ENCODE measurements at places on chromosomes 4 and X.

DNA sequence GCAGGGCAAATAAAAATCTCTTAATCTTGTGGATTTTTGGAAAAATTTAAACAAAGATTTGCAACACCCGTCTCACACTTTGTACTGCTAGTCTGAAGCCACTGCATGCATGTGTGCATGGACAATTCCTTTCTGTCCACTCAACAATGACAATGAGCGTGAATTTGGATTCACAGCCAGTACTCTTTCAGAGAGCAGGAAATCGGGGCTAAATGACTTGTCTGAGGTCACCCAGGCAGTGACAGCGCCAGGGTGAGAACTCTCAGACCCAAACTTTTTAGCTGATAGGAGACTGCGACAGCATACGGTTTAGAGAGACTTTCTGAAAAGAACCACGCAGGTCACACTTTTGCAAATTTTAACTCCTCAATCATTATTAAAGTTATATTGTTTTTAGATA, 90.9 kb downstream of the ZNF827 start:
- DNase-seq: no peak

- peak; percentile 47 for DNase-seq
Observed at GRCh38 chr4:88522702-88523324, 763 bp downstream of the PYURF start.

DNA sequence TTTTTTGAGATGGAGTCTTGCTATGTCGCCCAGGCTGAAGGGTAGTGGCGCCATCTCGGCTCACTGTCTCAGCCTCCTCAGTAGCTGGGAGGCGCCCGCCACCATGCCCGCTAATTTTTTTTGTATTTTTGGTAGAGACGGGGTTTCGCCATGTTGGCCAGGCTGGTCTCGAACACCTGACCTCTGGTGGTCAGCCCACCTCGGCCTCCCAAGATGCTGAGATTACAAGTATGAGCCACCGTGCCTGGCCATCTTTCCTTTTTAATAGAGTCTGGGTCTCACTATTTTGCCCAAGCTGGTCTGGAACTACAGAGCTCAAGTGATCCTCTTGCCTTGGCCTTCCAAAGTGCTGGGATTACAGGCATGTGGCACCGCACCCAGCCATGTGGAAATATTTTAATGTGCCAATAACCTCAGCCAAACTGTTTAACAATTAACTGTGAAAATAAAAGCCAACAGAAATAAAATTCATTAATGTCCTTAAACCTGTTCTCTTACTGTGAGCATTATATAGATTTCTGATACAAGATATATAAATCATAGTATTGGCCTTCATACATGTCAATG, 16.3 kb downstream of the PDS5A start:
- DNase-seq: no peak

- no peak for DNase-seq
Observed at GRCh38 chrX:63428348-63428747, 77.2 kb upstream of the SPIN4 start.

GRCh38 chrX:41276661-41277506, 57.1 kb upstream of the DDX3X start:
- peak; percentile 11 for DNase-seq

DNA sequence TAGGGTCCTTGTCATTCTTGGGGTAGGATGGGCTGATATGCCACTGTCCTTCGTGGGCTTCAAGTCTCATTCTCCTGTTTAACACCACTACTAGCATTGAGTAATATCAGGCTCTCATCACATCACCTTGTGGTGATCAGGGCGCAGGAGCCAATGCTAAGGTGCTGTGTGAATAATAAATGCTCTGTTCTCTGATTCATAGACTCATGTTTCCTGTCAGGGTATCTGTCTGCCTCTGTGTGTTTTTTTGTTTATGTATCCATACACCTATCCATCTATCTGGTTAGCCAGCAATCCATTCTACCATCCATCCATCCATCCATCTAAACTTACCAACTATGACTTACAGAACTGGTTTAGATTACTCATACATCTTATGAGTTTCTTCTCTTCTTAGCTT, 525.1 kb upstream of the ATOH1 start:
- no peak for DNase-seq

- peak; percentile 56 for DNase-seq
Observed at GRCh38 chrX:133495464-133496391, 80.4 kb upstream of the GPC4 start.

- DNase-seq: no peak
Observed at GRCh38 chrX:46311581-46312120, 233.6 kb downstream of the ZNF674 start.

- DNase-seq: peak; percentile 38
Observed at GRCh38 chrX:71543316-71543715, 10.4 kb downstream of the OGT start.

DNA sequence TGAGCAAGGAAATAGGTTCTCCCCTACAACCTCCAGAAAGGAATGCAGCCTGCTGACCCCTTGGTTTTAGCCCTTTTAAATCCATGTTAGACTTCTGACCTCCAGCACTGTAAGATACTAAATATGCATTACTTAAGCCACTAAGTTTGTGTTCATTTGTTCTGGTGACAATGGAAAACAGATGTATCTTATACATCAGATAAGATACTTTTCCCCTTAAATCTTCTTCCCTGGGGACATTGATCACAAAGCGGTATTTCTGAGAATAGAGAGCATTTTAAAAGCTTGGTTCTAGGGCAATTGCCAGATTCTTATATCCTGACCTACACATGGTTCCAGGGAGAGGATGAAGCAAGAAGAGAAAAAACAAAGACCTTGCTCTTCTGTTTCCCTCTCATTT, 6.5 kb upstream of the TMEM184C start:
- no peak for DNase-seq

DNA sequence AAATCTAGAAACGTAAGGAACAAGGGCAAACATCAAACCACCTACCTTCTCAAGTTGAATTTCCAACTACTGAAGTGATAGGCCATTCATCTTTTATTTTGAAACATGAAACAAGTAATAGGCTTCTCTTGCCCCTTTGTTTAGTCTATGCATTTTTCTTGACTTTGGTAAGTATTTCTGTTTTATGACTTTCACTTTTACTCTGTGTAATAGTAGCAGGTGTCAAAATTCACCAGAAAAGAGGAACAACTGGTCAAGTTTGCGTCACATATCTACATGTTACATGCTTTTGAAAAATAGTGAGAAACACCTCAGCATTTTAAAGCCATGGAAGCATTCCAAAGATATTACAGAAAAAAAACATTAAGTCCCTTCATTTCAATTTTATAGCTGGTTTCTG, 157.1 kb upstream of the FTHL17 start:
- DNase-seq: no peak

- no peak for DNase-seq
Observed at GRCh38 chrX:19829814-19830213, 57.6 kb downstream of the SH3KBP1 start.

GRCh38 chrX:72216973-72217372, 21.9 kb downstream of the ERCC6L start:
- DNase-seq: no peak

DNA sequence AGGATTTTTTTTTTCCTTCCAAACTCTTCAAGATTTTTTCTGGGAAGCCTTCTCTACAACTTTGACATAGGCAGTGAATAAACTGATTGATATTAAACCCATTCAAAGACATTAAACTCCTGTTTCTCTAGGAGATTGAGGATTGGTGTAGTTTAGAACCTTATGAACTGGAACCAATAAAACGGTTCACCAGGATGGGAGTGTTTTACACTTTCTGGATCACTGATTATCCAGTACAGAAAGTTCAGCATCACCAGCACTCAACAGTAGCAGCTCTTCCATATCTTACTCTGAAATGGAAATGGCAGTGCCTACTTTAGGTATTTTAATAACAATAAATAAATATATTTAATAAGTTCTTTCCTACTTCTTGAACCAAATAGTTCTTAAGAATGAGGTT, 76.7 kb downstream of the BMPR1B start:
- no peak for DNase-seq

- DNase-seq: no peak
Observed at GRCh38 chr4:1843852-1844251, 12.1 kb downstream of the LETM1 start.

DNA sequence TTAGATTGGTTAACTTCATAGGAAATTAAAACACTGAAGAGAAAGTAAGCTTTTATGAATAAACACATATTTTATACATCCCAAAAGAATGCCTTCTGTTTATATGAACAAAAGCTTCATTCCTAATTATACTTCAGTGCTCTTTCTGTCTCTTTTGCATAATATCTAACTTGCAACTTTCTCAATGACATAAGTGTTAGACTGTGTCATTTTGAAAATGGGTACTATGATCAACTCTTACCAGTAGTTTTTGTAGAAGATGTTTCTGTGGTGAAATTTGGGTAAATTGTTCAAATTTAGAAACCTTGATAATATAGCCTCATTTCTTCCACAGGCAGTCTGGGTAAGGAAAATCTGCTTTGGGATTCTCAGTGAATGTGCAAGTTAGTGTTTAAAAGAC, 991.4 kb downstream of the CCSER1 start:
- no peak for DNase-seq

GRCh38 chr4:117801756-117802155, 232.5 kb upstream of the NDST3 start:
- no peak for DNase-seq

DNA sequence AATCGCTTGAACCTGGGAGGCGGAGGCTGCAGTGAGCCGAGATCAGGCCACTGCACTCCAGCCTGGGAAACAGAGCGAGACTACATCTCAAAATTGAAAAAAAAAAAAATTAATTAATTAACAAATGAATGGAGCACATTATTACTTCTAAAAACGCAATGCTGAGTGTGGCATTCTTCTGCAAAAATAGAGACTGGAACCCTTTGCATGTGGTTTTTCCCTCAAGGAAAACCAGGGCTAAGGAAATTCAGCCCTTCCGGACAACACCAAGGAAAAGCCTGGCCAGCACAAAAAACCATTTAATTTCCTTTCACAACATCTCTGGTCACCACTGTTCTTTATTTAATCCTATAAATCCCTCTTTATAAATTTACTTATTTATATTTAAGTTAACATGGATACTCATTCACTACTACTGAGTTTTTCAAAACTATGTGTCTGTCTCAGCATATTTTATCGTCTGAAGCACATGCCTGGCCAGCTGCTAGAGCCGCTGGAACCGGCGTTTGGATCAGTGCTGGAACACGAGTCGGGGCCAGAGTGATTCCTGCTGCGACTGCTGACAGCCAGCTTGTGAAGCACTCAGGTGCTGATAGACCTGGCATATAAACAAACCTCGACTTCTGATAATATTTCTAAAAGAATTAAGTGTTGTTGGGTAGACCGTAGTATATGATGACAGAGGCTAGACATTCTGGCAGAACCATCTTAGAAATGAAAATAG, 84.5 kb upstream of the WWC2 start:
- DNase-seq: no peak

- DNase-seq: no peak
Observed at GRCh38 chr4:134243742-134244713, 42.4 kb upstream of the PABPC4L start.

GRCh38 chr4:52912608-52913007, 50.5 kb downstream of the RASL11B start:
- peak; percentile 43 for DNase-seq

DNA sequence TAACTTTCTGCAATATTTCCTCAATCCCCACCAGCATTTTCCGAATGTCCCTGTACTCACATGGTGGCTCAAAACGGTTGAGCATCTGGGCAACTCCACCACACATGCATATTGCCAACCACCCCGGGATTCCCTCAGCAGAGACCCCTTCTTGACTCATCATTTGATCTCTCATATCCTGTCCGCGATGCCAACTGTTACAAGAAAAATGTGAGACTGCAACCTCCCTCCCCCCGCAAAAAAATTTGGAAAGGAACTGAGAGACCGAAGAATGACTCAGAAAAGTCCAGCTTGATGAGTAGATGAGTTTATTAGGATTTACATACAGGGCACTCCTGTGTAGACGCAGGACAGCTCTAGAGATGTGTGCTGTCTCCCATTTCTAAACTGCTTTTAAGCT, 561.4 kb downstream of the ZIC3 start:
- peak; percentile 4 for DNase-seq

DNA sequence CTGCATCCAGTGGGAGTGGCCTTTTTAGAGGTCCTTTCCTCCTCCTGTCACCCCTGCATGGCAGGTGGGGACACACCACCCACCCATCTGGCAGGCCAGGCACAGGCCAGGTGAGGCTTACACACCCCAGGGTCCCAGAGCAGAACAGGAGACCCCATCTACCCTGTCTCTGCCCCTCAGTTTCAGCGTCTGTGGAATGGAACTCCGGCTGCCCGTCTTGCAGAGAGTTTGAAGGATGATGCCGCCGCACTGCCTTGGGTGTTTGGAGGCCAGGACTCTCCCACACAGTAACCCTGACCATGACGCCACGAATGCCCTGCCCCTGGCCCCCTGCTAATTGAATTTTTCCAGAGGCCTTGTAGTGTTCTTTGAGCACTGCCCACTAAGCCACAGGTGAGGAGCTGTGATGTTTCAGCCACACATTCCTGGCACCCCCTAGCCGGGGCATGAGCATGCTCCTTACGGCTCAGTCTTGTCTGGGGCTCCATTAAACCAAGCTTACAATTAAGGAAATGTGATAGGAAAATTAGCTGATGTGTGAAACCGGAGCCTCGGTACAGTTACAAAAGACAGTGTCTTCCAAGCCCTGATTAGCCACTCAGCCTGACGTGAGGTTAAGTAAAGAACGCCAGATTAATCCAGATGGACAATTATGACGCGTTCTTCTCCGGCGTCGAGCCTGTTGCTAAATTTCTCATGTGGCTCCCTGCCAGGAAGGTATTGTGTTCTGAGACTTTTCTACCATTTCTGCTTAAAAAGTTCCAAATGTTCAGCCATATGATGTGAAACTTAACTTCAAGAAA, 39.3 kb downstream of the HMX1 start:
- DNase-seq: no peak

DNA sequence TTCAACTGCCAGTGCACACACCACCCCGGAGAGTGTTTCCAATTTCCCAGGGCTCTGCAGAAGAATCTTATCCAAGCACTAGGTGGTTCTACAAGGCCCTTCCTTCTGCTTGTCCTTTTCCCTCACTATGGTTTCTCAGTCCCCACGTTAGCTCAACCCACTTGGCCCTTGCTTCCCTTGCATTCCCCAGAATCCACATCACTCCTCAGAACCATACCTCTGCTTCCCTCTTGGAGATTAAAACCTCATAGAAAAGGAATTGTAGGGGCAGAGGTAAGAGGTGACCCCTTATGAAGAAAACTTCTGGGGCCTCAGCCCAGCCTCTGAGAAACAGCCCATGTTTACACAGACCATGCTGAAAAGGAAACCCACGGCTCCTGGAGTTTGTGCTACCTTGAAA, 42.4 kb downstream of the TSPAN5 start:
- DNase-seq: no peak

- peak; percentile 74 for DNase-seq
Observed at GRCh38 chr4:15729910-15730533, 27.2 kb downstream of the BST1 start.

DNA sequence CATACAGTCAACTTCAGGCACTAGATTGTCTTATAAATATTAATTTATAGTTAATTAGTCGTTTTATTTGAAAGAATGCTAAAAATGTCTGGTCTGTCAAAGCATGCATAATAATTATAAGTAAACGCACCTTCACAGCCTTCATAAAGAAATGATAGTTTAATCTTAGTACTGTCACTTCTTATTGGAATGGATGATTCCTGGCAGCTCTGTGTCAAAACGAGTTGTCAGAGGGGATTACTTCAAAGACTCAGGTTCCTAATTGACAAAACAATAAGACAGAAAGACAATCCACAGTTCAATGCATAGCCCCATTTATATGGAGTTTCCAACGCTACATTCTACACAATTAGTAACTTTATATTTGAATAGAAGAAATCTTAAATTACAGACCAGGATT, 461.3 kb upstream of the TECRL start:
- DNase-seq: no peak
